ENCODE measurements at places on chromosomes 6 and 20.

DNA sequence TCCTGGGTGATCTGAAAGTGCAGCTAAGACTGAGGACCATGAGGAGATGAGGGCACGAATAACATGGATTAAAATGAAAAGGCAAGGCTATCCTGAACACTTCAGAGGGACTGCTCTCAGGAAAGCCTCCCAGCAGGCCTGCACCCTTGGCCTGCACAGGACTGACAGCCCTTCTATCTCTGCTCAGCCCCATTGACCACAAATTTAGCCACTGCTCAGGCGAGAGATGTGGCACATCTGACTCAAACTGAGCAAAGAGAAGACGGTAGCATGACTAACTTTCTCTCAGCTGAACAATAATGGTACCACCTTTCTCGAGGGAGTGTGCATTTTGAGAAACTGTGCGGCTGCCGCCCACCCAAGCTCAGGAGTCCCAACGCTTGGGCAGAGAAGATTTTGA lies 257.5 kb downstream of the ADGB start:
- no peak for DNase-seq

GRCh38 chr6:2378046-2378657 lies 132.7 kb upstream of the GMDS start:
- no peak for DNase-seq

DNA sequence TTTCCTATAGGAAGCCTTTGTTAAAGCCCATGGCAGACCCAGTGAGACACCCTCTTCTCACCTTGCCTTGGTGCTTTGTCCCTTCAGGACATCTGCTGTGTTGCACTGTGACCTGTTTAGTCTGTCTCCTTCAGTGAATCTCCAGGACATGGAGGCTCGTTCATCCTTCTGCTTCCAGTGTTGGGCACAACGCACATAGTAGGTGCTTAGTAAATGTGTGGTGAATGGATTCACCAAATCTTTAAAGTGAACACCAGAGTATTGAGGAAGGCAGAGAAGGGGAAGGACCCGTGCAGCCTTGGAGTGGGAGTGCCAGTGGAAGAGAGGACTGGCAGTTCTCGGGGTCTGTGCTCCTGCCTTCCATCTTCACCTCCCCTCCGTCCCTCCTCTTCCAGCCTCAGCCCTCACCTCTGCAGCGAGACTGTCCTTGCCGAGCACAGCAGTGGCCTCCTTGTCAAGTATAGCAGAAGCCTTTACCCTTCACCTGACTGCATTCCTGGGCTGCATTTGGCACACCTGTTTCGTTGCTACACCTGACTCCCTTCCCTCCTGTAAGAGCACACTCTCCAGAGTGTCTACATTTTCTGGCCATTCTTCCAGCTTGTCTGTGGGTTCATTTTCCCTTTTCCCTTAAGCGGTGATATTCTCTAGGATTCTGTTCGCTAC lies 49.2 kb downstream of the ARID1B start:
- no peak for DNase-seq

- DNase-seq, result no peak
Observed at GRCh38 chr6:43138267-43138666, 32.8 kb upstream of the SRF start.

DNA sequence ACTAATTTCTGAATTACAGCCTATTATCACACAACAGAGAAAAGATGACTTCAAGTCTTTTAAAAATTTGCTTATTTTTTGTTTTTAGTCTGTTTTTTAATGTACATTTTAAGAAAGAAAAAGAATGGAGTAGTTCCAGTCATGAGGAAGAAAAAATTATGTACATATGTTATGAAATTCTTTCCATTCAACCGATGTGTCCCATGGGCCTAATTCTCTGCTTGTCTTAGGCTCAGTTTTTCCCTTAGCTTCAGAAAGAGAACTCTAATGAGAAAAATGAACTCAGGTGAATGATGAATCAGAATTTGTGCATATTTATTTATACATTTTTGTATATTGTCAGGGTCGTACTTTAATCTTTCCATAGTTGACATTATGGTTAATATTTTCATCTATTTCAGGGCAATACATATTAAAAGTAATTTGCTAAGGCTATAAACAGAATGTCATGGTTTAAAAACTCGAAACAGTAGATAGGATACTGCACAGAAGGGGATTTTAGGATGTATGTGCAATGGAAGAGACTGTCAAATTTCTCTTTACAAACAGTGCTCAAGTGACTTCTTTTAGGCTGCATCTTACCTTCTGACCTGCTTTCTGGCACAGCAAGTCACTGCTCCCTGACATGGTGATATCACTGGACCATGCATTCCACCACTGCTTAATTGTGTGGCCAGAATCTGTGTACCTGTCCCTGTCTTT lies 153.1 kb downstream of the EPHA7 start:
- DNase-seq, result no peak

DNA sequence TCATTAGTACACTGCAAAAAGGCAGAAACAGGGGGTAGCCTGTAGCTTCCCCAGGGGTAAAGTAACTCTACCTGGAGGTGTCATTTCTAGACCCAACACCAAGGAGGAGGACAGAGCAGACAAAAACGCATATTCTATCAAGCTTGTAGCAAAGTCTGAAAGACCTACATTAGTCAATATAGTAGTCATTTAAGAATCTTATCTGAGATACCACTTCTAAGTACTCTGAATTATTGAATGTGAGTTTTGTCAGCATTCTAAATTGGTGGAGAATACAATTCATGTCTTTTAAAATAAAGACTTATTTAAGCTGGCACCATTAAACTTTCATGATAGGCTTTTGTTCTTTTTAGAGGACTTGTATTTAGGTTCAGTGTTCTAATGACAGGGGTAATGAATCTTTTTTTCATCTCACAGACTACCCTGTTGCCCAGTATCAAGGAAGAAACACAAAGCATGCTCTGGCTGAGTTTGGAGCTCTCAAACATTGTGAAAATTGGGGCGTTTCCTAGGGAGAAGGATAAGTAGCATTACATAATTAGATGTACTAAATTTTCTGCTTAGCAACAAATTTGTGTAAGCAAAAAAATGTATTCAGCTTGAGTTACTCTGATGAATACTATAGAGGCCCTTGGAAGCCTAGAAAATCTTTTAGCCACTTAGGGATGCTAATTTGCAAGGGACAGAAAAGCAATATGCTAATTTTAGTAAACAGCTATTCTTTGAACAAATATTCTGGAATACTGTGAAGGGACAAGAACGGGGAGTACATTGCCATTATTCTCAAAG lies 255.4 kb upstream of the HSF2 start:
- DNase-seq, result no peak

- no peak for DNase-seq
Observed at GRCh38 chr6:163526346-163526745, 111.8 kb downstream of the QKI start.

DNA sequence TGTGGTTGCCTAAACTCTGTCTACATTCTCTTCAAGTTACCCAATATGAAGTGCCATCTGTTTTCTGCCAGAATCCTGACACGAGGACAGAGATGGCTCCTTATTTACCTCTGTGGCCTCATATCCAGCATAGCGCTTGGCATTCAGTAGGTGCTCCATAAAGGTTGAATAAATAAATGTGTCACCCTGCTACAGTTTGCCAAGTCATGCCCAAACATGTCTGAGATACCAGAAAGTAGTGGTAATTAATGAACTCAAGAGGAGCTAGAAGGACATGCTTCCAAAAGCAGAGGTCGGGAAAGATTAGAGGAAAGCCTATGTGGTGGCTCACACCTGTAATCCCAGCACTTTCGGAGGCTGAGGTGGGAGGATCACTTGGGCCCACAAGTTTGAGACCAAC lies 30.9 kb upstream of the E2F3 start:
- DNase-seq, result no peak

GRCh38 chr6:158596861-158597260 lies 37.0 kb downstream of the TMEM181 start:
- no peak for DNase-seq

GRCh38 chr6:13253272-13253671 lies 75.1 kb downstream of the TBC1D7 start:
- no peak for DNase-seq

- no peak for DNase-seq
Observed at GRCh38 chr20:2748551-2749342, 51.7 kb downstream of the CPXM1 start.

GRCh38 chr6:1594445-1595200 lies 15.1 kb upstream of the FOXC1 start:
- DNase-seq, result no peak

GRCh38 chr6:132202574-132202973 lies 198.7 kb downstream of the MOXD1 start:
- DNase-seq, result peak; percentile 88

- DNase-seq, result no peak
Observed at GRCh38 chr6:32744776-32745175, 3.6 kb downstream of the HLA-DQA2 start.

- DNase-seq, result peak; percentile 59
Observed at GRCh38 chr20:64027981-64028685, 7.8 kb upstream of the C20orf204 start.

DNA sequence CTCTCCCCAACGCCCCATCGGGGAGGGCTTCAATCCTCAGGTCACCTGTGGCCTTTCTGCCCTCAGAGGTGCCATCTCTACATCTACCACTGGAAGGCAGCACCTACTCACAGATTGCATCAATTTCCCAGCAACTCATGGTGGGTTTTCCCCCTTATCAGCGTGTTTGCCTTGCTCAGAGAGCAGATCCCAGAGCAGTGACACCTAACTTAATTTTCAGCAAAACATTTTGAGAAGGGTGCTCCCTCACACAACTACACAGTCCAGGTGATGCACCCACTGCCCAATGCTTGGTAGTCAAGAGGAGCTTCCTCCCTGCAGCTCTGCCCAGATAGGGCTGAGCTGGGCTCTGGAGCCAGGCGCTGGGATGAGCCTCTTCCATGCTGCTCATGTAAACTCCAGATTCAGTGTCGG lies 48.2 kb downstream of the PLG start:
- no peak for DNase-seq

Measured in fibroblast of the aortic adventitia (primary cell).